Breast epithelium (tissue), 4 donors: ENCODE measurements at places on chromosomes 1 and 21. TPM values are rescaled to one million over a fixed set of nuclear protein-coding genes. Genes with fewer than 3 reads are reported as not detected.

Gene PLPP3
- 275 TPM for total RNA-seq

Gene UBASH3A
- total RNA-seq = 0.32 TPM

Gene THEM5
- total RNA-seq = not detected

- H3K4me3 ChIP-seq = no peak overlapping the region
- H3K4me1 ChIP-seq = no peaks in the 10 kb centered on the region
- no peak for DNase-seq
- H3K27me3 ChIP-seq = no peaks in the 10 kb centered on the region
These were observed 33.8 kb downstream of the OR10J1 start for GRCh38 chr1:159473335-159473734.

DNA sequence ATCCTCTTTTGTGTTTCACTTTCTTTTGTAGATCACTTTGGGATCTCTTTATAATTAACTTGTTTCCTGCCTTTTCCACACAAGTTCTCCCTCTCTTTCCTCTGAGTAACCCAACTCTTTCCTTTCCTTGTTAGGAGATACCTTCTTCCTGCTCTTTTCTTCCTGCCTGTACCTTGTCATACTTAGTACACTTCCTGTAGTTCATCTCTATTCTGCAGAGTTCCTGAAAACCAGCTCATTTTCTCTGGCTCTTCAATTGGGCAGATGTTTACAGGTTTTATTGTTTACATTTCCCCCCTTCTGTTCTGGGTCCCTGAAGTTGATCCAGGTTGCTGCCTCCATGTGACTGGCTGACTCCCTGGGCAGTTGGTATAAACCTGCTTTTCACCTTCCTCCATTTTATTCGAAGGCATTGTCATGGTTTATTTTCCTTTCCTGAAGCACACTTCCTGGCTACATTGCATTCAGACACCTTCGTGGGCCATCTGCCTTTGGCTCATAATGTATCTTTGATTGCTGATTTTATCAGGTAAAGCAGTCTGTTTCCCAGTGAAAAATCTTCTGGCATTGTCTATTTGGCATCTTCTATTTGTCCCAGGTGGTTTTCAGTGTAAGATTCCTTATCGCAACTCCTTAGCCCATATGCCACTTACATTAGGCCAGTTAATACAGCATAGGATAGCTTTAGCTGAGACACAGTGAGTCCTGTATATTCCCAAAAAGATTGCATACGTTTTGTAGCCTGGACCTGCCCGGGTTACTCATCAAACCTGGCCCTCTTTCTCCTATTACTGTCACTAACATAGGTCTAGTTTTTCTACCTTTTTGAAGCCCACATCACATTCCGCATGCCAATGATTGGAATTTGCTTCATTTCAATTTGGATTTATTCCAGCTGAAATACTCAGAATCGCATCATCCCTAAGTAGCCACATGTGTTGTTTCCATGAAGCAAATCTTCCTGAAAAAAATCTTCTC is 15.4 kb downstream of the CTH start:
- no peak overlapping the region for H3K4me3 ChIP-seq
- DNase-seq = no peak
- H3K27ac ChIP-seq = no peak overlapping the region
- H3K4me1 ChIP-seq = no peaks in the 10 kb centered on the region
- H3K36me3 ChIP-seq = peaks cover 5% of the 10 kb centered on the region
- H3K27me3 ChIP-seq = no peaks in the 10 kb centered on the region

DNA sequence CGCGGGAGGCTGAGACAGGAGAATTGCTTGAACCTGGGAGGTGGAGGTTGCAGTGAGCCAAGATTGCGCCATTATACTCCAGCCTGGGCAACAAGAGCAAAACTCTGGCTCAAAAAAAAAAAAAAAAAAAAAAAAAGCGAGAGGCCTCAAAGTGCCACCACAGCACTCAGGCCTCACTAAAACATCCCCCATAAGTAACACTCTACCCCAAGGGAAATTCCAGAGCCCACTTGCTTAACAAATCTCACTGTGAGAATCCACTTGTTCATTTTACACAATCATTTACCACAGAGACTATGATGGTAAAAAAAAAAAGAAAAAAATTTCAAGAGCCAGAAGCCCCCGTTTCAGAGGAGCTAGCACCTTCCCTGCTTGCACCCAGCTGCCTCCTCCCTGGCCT is 26.3 kb upstream of the EXOSC10 start:
- no peak overlapping the region for H3K4me3 ChIP-seq
- no peak for DNase-seq
- H3K27ac ChIP-seq = no peak overlapping the region

- DNase-seq = no peak
- no peak overlapping the region for H3K4me3 ChIP-seq
- no peaks in the 10 kb centered on the region for H3K27me3 ChIP-seq
- H3K4me1 ChIP-seq = peaks cover 18% of the 10 kb centered on the region
These were observed 57.6 kb downstream of the SPSB1 start for GRCh38 chr1:9350013-9350908.

GRCh38 chr1:7646981-7647901 is 123.9 kb upstream of the VAMP3 start:
- no peak overlapping the region for H3K4me3 ChIP-seq
- H3K36me3 ChIP-seq = no peaks in the 10 kb centered on the region
- no peaks in the 10 kb centered on the region for H3K4me1 ChIP-seq
- DNase-seq = peak; percentile 43
- H3K27ac ChIP-seq = no peak overlapping the region

- H3K36me3 ChIP-seq = no peaks in the 10 kb centered on the region
- no peaks in the 10 kb centered on the region for H3K4me1 ChIP-seq
- no peak overlapping the region for H3K27ac ChIP-seq
- H3K27me3 ChIP-seq = no peaks in the 10 kb centered on the region
These were observed 529.2 kb downstream of the USP25 start for GRCh38 chr21:16258844-16259611.

GRCh38 chr1:203045821-203046594 is 19.7 kb downstream of the PPFIA4 start:
- H3K4me3 ChIP-seq = no peak overlapping the region
- no peak overlapping the region for H3K27ac ChIP-seq
- H3K4me1 ChIP-seq = no peaks in the 10 kb centered on the region
- H3K36me3 ChIP-seq = no peaks in the 10 kb centered on the region

DNA sequence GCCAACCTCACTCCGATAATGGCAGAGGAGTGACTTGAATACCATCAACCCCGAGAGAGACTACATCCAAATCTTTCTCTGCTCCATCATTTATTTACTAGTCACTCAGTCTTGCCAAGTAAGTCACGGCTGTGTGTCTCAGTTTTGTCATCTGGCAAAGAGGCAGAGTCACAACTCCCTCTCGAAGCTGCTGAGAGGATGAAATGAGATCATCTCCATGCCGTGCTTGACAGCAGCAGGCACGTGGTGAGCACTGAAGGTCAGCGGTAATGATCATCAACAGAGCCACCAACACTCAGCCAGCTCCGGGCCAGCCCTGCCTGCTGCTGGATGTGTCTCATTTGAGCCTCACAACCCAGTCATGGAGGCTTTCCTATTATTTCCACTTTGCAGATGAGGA is 19.9 kb downstream of the ALDH4A1 start:
- no peaks in the 10 kb centered on the region for H3K4me1 ChIP-seq
- no peaks in the 10 kb centered on the region for H3K27me3 ChIP-seq
- H3K4me3 ChIP-seq = no peak overlapping the region
- no peak overlapping the region for H3K27ac ChIP-seq

- no peaks in the 10 kb centered on the region for H3K36me3 ChIP-seq
- no peak overlapping the region for H3K4me3 ChIP-seq
- H3K4me1 ChIP-seq = peaks cover 4% of the 10 kb centered on the region
- no peaks in the 10 kb centered on the region for H3K27me3 ChIP-seq
- DNase-seq = no peak
These were observed 58.7 kb downstream of the KIAA0040 start for GRCh38 chr1:175133673-175134435.

- no peak overlapping the region for H3K4me3 ChIP-seq
- H3K36me3 ChIP-seq = no peaks in the 10 kb centered on the region
- no peaks in the 10 kb centered on the region for H3K27me3 ChIP-seq
- no peaks in the 10 kb centered on the region for H3K4me1 ChIP-seq
- no peak for DNase-seq
These were observed 5.0 kb upstream of the ENO1 start for GRCh38 chr1:8883491-8883890.

DNA sequence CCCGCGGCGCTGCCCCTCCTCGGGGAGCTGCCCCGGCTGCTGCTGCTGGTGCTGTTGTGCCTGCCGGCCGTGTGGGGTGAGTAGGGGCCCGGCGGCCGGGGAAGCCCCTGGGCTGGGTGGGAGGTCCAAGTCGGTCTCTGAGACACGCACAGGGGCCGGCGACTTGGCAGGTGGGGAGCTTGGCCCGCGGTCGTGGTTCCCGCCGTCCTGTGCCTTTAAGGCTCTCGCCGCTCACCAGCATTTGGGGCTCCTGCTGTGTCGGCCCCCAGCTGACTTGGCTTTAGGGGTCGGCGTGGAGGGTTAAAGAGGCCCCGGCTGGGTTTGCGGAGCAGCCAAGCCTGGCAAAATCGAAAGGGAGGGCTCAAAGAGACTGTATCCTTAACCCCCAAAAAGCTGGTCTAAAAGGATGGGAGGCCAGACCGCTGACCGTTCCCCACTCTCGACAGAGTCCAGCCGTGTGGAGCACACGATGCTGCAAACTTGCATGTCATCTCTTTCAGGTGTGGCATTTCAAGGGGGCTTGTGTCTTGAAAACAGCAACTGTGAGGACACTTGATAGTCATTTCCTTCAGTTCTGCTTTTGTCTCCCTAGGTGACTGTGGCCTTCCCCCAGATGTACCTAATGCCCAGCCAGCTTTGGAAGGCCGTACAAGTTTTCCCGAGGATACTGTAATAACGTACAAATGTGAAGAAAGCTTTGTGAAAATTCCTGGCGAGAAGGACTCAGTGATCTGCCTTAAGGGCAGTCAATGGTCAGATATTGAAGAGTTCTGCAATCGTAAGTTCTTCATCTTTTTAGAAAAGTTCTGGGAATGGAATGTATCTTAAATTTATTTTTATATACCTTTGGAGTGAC is 540 bp downstream of the CD55 start:
- H3K4me3 ChIP-seq = peak overlapping the region; percentile 81
- no peaks in the 10 kb centered on the region for H3K36me3 ChIP-seq
- no peaks in the 10 kb centered on the region for H3K27me3 ChIP-seq
- no peak for DNase-seq

DNA sequence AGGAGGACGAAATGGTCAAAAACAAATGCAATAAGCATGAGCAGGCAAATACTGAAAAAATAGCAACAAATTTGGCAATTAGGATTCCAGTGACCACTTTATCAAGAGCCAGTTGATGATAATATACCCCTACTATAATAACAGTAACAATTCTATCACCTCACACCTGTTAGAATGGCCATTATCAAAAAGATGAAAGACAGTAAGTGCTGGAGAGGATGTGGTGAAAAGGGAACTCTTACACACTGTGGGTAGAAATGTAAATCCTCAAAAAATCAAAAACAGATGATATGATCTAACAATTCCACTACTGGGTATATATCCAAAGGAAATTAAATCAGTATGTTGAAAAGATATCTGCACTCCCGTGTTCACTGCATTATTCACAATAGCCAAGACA is 114.3 kb upstream of the GFI1 start:
- no peaks in the 10 kb centered on the region for H3K36me3 ChIP-seq
- no peak overlapping the region for H3K4me3 ChIP-seq
- no peak for DNase-seq
- H3K4me1 ChIP-seq = no peaks in the 10 kb centered on the region

DNA sequence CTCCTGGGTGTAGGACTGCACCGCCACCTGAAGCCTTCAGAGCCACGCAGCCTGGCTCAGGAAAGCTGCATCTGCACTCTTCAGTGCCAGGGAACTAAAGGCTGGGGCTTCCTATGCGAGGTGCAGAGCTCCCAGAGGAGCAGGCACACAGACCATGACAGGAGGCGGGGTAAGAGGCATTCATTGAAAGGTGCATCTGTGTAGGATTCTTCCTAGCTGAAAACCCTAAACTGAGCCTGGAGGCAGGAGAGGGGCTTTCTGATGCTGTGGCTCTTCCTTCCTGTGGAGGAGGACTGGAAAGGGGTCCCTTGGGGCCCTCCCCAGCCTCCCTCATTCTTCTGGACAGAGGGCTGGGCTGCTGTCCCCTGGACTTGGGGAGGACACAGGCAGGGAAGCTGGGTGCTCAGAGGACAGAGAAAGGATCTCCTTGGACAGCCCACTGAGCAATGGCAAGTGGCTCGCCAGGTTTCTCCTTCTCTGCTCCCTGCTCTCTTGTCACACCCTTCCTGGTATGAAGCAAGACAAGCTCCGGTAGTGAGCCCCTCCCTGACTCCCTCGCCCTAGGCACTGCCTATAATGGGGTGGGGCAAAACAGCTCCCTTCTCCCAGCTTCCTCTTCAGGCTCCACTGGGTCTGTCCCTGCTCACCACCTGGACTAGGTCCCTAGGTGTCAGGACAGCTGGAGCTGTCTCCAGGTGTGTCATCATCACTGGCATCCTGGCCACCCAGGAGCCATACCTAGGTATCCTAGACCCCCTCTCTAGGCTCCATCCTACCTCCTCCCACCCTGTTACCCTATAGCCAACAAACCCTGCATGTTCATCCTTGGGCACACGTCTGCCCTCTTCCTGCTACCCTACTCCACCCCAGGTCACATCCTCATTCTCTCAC is 20.0 kb downstream of the S100A6 start:
- no peak overlapping the region for H3K4me3 ChIP-seq
- no peaks in the 10 kb centered on the region for H3K27me3 ChIP-seq
- no peaks in the 10 kb centered on the region for H3K36me3 ChIP-seq
- H3K27ac ChIP-seq = peak overlapping the region; percentile 84

- H3K4me3 ChIP-seq = no peak overlapping the region
- H3K27ac ChIP-seq = no peak overlapping the region
- no peak for DNase-seq
- H3K4me1 ChIP-seq = no peaks in the 10 kb centered on the region
These were observed 28.8 kb upstream of the SELE start for GRCh38 chr1:169762699-169763098.
